ENCODE measurements at places on chromosomes 12 and 14.
A peak's percentile ranks its signal among the peaks of the same experiment; 100 is the strongest.

DNA sequence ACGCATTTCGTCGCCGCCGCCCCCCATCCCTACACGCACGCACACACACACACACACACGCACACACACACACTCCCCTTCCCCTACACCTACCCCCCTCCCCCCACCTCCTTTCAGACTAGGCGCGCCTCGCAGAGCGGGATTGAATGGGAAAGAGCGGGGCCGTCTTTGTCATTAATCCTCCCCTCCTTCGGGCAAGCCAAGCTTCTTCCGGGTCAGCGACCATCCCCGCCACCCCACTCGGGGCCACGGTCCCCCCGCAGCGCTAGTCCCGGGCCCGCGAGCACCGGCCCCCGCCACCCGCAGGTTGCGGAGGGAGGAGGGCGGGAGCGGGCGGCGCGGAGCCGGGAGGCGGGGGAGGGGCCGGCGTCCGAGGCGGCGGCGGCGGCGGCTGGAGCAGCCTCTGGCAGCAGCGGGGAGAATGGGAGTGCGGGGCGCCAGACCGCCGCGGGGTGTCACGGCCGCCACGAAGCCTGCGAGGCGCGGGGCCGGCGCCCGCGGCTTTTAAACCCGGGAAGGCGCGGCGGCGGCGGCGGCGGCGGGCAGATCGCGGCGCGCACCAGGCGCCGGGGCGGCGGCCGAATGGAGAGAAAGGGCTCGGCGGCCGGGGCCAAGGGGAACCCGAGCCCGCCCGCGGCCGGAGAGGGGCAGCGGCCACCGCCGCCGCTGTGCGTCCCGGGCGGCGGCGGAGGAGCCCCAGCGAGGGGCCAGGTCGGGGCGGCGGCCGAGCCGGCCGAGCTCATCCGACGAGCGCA is at the start of gene TTC9:
TSS of gene TTC9 (plus strand) at position 369 of the 755 bp plus-strand sequence. CDS start at position 583, 214 bp downstream.
- DNase-seq = peak; percentile 66

GRCh38 chr12:93943780-93944179 is 204.6 kb upstream of the PLXNC1 start:
- no peak for DNase-seq

- DNase-seq = no peak
These were observed 5.6 kb upstream of the GCH1 start for GRCh38 chr14:54908190-54908589.

DNA sequence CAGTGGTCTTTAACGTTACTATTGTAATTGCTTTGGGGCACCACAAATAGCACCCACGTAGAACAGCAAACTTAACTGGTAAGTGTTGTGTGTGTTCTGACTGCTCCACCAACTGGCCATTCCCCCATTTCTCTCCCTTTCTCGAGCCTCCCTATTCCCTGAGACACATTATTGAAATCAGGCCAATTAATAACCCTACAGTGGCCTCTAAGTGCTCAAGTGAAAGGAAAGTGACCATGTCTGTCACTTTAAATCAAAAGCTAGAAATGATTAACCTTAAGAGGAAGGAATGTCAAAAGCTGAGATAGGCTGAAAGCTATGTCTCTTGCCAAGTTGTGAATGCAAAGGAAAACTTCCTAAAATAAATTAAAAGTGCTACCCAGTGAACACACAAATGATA is 22.3 kb downstream of the PPP1R13B start:
- no peak for DNase-seq

DNA sequence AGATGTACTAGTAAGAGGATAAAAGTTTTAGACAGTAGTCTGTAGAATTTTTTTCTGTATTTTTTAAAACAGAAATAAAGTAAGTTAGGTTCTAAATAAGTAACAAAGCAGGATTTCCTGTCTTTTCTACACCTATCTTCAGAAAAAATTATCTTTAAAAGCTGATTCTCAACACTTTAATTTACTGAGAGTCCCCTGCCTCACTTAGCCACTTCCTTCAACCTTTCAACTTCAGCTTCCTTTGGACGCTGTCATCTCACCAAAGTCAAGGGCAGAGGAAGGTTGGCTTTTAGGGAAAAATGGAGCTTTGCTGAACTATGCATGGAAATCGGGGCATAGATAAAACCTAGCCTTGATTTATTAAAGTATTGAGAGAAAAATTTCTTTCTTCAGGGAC is 44.9 kb upstream of the CERS5 start:
- no peak for DNase-seq

- no peak for DNase-seq
These were observed 1.2 kb upstream of the ALG10 start for GRCh38 chr12:34021071-34021470.

DNA sequence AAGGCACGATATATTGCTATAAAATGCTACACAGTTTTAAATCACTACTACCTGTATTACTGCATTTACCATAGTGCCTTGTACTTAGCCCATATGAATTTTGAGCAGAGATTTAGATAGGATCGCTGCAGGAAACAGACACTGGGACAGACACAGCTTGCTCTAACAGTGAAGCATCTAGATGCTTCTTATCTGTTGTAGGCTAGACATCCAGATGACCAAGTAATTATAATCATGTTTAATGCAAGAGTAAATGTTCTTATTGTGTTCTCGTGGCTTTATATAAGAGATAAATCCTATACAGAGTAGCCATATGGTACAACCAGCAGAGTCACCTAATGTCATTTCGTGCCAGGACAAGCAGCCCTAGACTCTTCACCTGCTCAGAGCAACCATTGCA is 92.8 kb downstream of the ASCL1 start:
- DNase-seq = no peak

DNA sequence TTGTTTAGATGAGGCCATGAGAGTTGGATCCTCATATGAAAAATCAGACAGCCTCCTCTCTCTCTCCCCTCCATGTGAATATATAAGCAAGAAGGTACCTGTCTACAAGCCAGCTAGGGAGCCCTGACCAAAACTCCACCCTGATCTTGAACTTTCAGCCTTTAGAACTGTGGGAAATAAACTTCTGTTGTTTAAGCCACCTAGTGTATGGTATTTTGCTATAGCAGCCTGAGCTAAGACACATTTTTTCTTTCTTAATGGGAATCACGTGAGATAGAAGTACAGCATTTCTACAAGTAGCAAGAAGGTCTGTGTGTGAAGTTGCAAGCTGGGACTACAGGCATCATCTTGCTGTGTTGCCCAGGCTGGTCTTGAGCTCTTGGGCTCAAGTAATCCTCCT is 16.3 kb upstream of the ABHD12B start:
- no peak for DNase-seq

- DNase-seq = no peak
These were observed 73.0 kb upstream of the PRMT8 start for GRCh38 chr12:3417937-3418462.

DNA sequence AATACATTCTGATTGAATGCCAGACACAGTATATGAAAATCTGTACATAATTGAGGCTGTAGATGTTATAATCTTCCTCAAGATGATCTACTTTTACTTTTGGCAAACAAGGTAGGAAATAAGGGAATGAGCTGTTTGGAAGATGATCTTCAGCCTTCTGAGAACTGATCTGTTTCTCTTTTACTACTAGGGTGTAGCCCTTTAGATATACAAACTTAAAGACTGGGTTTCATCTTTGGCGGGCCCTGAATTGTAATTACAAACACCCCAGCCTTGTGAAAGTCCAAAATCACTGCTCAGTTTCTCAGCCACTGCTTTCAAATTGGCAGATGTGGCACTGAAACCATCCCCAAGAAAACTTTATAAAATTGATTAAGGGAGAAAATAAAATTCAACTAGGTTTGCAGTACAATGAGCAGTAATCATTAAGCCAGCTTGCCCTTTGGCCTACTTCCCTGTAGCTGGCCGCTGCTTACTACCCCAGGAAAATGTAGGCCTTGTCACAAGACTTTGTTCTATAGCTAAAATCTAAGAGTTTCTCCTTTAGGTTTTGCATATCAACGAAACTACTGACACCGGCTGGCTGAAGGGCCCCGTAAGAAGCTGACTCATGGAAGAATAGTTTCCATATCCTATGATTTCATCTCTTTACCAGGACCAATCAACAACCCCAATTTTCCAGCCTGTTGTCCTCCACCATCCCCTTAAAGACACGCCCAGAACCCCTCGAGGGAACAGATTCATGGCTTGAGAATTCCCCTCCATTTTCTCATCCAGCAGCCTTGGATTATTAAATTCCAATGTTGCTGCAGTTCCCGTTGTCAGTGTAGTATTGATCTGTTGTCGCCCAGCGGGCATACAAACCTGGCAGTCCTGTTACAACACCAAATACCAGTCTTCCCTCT is 210.8 kb downstream of the PCNX1 start:
- no peak for DNase-seq

DNA sequence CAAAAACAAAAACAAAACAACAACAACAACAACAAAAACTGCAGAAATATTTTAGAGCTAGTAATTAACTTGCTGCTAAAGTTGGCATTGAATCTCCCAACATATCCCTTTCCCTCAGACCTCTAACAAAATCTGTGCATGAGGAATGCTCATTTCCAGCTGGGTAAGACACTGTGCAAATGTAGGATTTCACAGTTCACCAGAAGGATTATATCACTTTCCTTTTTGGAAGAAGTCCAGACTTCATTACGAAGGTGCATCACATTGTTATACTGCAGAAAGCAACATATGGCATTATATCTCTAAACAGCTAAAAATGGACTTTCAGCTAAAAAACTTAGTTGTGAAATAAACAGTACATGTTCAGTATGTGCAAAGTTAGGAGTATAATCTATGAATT is 341.8 kb downstream of the FSCB start:
- no peak for DNase-seq

- DNase-seq = no peak
These were observed 117.1 kb downstream of the SLC25A47 start for GRCh38 chr14:100440207-100440631.

GRCh38 chr12:92193063-92193462 is 47.4 kb upstream of the BTG1 start:
- DNase-seq = no peak

DNA sequence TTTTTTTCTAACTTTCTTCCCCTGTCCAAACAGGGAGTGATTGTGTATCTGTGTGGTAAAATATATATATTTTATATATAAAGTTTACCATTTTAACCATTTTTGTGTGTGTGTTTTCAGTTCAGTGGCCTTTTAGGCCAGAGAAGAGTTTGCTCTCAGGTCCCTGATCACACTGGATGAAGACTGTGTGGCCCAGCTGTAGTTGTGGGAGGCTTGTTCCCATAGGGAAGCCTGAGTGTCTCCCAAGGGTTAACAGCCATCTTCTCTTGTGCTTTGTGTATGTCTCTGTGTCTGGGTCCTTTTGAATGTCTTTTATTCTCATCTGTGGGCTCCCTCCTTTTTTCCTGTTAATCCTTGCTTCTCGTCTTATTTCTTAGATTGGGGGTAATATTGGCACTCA is 23.4 kb downstream of the CGRRF1 start:
- DNase-seq = no peak

GRCh38 chr14:74242780-74243042 is 3.5 kb downstream of the VSX2 start:
- DNase-seq = no peak

GRCh38 chr14:61221906-61222305 is 59.2 kb downstream of the TMEM30B start:
- DNase-seq = no peak

- no peak for DNase-seq
These were observed 78.8 kb downstream of the SEC23A start for GRCh38 chr14:39023939-39024871.

DNA sequence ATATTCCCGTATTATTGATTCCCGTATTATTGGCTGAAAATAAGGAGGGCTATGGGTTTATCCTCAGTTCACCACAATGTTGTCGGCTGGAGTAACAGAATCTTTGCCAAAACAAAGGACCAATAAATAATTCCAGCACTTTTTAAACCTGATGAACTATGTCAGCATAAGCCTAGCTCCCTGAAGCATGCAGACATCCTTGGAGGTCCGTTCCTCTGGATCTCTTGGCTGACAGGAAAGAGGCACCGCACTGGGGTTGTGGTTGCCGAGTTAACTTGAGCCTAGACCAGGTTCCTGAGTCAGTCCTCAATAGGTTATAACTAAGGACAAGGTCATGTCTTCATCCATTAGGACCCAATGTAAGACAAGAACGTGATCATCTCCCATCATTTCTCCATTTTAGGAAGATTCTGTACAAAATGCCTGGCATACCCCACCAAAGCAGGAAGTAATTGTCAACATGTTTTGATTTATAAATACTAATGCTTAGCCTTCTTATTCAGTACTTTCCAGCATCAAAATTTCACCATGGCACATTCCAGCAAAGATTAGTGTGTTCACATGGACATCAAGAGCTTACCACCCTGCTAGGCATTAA is 36.6 kb downstream of the NID2 start:
- DNase-seq = no peak

- no peak for DNase-seq
These were observed 9.0 kb upstream of the KRT71 start for GRCh38 chr12:52561880-52562449.

- peak; percentile 59 for DNase-seq
These were observed 22.7 kb upstream of the TEX22 start for GRCh38 chr14:105375635-105376057.

DNA sequence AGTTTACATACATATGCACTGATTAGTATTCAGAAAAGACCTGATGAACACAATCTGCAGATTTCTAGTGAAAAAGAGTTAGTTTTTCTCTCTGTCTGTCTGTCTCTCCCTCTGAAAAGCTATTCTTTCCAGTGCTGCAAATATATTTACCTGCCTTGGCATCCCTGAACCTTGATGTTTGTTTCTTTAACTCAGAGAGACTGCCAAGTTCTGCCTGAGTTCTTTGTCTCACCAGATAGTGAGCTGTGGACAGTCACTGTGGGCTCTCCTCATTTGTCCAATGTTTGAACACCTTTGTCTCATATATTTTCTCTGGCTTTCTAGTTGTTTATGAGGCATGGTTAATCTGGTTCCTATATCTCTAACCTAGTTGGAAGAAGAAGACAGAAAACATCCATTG is 250.4 kb downstream of the SOX5 start:
- no peak for DNase-seq

DNA sequence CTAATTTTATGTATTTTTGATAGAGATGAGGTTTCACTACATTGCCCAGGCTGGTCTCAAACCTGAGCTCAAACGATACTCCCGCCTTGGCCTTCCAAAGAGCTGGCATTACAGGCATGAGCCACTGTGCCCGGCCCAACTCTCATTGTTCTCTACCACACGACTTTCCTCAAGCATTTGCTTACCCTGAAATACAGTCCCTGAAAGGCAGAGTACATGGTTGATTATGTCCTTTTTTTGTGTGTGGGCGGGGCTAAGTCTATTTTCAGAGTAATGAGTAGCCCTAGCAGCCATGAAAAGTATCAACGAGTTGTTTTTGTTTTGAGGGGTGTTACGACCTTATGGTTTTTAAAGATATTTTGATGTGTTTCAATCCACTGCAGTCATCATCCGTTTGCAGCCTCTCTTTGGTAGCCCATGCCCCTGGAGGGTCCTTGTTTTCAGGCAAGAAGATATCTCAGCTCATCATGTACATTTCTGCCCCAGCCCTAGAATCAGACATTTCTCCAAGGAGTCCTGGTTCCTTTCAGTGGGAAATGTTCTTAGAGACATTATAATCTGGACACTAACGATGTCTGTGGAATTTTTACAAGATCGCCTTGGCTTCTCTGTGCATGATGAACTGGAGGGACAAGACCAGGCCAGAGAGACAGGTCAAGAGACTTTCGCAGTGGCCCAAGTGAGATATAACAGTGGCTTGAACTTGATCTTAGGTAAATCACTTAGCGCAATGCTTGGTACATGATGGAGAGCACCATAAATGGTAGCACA is 8.7 kb downstream of the ACACB start:
- no peak for DNase-seq

Data from activated T-cell treated with anti-CD3 and anti-CD28 coated beads, Interleukin-2, amount 50 U/mL, for 24 hours (primary cell).